ENCODE measurements at places on chromosomes 6 and 20.

DNA sequence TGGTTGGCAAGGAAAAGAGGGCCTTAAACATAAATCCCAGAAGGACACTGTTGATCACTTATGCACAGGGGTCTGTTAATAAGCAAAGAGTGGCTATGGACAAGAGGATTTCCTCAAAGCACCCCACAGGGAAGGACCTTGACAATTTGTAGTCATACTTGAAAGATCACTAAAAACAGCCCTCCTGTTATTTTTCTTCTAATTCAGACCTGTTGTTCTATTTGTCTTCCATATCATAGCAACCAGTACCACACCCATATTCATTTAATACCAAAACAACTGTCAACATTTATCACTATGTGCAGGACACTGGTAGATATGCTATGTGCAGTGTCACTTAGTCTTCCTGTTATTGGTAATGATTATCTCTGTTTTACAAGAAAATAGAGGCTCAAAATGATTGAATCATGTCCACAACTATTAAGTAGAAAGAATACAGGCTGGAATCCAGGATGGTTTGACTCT, 3.2 kb upstream of the DYNLRB1 start:
- no peak for DNase-seq

DNA sequence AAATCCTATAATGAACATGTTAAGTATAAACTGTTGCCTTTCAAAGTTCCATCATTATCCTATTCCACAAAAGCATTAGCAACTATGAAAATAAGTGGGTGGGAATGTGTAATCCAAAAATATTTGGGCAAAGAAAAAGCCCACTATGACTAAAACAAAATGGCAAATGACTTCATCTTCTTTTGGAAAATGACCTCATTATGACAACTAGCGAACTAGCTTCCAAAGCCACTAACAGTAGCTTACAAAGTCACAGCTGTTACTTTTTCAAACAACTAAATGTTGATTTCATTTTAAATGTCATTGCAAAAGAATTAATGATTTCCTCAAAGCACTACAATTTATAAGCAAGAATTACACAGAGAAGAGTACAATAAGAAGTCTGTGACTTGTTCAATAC, 49.8 kb upstream of the RUNX2 start:
- DNase-seq, result no peak

- no peak for DNase-seq
These were observed 91.8 kb upstream of the F13A1 start for GRCh38 chr6:6412221-6412620.

GRCh38 chr6:43941174-43941573, 171.2 kb downstream of the VEGFA start:
- DNase-seq, result no peak

DNA sequence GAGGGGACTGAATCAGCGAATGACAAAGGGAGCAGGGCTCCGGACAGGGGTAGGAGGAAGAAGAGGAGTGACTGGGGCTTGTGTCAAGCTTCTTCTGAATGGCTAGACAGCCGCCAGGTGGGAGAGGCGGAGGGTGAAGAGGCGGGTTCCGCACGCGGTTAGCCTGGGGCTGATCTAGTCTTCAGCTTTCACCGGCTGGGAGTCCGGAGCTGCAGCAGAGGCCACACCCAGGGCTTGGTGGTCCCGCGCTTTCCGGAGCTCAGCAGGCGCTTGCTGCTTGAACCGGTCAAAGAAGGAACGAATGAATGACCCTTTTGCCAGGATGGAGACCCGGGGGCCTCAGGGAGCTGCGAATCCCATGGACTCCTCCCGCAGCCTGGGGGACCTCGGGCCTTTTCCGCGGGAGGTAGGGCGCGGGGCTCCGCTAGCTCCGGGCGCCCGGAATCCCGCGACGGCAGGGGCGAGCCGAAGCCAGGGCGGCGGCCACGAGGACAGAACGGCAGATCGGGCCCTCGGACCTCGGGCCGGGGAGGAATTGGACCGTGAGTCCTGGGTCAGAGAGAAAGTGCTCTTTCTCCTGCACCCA, at the start of gene C6orf141:
Gene C6orf141 (plus strand): TSS at position 177 of the 586 bp plus-strand sequence. CDS start 125 bp downstream, at position 302.
- peak; percentile 61 for DNase-seq

- DNase-seq, result no peak
These were observed 264.4 kb downstream of the BTBD9 start for GRCh38 chr6:38375341-38375740.

- DNase-seq, result peak; percentile 45
These were observed 844 bp downstream of the WFDC2 start for GRCh38 chr20:45470262-45470931.

DNA sequence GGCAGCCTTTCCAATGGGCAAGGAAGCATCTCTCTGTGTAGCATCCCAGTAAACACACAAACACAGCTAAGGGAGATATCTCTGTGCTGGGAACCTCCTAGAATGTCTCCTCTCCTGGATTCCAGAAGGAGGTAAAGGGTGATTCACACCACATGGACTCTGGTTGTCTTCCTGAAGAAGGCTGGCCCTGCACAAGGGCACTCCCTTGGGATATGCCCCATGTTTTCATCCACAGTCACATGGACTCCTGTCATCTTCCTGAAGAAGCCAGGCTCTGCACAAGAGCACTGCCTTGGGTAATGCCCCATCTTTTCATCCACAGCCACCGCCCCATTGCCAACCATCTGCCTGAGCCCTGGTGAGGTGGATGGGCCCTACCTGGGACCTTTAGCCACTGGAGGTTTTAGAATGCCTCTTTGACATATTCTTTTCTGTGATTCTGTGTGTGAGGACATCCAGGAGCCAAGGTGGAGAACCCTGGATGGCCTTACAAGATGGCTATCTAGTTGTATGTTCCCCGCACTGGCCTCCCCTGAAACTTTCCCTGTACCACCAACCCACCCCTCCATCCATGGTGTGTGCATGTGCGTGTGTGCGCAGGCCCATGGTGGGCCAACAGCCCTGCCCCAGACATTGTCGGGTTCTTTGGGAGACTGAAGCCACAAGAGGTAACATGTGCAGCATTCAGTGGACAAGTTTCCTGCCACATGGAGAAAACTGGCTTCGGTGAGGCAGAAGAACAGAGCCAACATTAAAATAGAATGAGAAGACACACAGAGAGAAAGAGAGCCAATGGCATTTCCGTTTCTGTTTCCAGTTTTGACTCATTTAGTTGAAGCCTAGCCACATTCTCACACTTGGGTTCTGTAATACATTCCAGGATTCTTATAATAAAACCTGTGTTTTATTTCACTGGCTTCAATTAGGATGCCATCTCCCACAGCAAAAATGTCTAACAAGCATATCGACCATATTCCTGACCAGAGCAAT, 110.2 kb upstream of the CST7 start:
- DNase-seq, result no peak

GRCh38 chr6:112197636-112198035, 56.7 kb downstream of the LAMA4 start:
- no peak for DNase-seq

GRCh38 chr6:154156135-154156896, 117.3 kb downstream of the OPRM1 start:
- DNase-seq, result peak; percentile 20

GRCh38 chr20:21149344-21149743, 23.5 kb downstream of the KIZ start:
- DNase-seq, result no peak

- no peak for DNase-seq
These were observed 220.0 kb upstream of the CITED2 start for GRCh38 chr6:139594333-139594965.

GRCh38 chr6:49713346-49713745, at the start of gene CRISP2:
CRISP2 (minus strand) TSS chr6:49713543; CDS start chr6:49709196, 4,347 bp downstream.
- no peak for DNase-seq

DNA sequence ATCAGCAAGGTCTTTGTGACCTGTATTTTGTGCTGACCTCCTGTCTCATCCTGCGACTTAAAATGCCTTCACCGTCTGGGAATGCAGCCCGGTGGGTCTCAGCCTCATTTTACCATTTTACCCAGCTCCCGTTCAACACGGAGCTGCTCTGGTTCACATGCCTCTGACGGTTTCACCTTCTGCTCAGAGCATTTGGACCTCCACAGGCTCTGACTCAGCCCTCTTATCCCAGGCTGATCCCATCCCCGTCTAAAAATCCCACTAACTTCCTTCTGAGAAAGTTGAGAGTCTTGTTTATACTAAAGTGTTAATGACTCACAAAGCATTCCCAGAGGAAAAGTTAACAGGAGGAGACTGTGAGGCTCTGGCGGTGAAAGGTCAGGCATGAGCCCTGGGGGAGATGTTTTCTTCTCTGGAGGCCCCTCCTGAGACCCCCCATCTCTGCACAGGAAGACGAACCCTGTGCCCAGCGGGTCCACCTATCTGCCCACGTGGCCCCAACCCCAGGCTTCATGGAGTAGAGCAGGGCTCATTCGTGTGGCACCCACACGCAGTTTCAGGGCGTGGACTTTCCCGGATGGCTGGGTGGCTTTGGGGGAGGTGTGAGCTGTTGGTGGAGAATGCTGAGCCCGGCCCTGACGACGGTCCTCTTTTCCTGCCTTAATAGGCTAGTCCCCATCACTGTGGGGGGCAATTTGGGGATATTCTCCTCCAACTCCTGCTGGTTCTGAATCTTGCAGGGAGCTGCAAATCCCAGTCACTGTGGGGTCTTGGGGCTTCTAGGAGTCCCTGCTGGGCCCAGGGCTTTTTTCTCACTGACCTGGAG, 3.3 kb upstream of the BIRC7 start:
- DNase-seq, result no peak

DNA sequence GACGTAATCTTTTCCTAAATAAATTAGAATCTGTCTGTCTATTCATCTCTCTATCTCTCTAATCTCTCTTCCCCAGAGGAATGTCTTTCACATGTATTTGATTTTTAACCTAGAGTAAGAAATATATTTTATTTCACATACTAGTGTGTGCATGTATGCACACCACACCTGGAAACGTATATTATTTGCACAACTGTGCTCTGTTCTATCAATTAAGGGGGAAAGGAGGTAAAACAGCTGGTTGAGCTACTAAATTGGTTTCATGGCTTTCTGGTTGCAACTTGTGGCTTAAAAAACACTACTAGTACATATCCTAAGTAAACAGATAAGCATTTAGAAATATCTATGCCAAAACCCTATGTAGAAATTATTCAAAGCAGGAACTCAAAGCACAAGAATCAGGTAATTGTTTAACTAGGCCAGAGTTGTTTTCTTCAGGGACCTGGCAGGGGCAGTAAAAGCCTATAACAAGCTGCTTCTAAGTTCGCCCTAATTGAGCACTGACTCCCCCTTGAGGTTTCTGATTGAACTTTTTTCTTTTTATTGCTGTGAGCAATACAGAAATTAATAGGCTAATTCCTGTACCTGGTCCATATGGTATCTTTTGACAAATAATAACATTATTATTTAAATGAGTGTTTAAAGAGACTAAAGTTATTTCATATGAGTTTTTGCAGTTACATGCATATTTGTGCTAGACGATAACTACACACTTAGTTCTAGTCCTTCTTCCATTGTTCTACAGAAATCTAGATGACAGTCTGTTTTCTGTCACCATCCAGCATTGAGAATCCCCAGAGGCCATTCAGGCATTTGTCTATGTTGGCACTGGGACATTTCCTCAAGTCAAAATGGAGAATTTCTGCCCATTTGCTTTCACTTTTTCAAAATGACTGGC, 88.6 kb downstream of the MCHR2 start:
- DNase-seq, result peak; percentile 20

- DNase-seq, result no peak
These were observed 19.3 kb downstream of the CCM2L start for GRCh38 chr20:32029561-32029960.

GRCh38 chr6:141403103-141403502, 729.6 kb upstream of the GJE1 start:
- DNase-seq, result no peak

DNA sequence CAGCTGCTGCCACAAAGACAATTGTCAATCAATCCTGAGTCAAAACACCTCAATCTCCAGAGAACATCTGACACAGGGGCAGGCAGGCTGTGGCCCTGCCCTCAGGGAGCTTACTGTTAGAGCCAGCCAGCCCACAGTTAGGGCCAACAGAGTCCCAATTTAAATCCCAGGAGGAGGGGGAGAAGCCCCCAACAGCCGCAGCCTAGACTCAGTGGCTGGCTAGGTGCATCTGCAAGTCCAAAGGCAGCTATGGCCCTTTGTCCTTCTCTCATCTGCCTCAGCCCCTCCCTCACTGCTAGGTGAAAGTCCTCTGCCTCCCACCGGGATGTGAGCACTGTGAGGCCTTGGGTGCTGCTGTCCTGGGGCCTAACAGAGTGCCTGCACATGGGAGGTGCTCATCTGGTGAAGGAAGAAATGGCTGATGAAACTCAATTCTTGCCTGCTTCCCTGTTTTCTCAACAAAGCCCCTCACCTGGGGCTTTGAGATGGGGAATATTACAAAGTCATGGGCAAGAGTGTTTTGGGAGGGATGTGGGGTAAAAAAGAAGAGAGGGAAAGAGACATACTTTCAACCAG, 33.7 kb upstream of the VEGFA start:
- DNase-seq, result no peak

DNA sequence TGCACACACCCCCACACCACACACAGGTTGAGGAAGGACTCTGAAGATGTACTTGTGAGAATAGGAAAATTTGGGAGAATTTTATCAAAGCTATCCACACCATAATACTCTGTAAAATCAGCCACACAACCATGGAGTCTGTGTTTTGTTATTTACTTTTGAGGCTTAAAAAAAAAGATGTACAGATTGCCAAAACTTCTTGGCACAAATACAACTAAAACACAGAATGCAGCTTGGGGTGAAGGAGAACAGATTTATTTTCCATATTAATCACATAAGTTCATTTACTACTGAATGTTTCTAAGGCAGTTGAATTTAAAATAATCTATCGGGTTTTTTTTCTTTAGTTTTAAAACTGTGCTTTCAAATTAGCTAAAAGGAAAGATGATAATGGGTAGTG, 32.8 kb upstream of the KCNQ5 start:
- DNase-seq, result no peak

- DNase-seq, result no peak
These were observed 176.9 kb upstream of the ID4 start for GRCh38 chr6:19660123-19660910.

DNA sequence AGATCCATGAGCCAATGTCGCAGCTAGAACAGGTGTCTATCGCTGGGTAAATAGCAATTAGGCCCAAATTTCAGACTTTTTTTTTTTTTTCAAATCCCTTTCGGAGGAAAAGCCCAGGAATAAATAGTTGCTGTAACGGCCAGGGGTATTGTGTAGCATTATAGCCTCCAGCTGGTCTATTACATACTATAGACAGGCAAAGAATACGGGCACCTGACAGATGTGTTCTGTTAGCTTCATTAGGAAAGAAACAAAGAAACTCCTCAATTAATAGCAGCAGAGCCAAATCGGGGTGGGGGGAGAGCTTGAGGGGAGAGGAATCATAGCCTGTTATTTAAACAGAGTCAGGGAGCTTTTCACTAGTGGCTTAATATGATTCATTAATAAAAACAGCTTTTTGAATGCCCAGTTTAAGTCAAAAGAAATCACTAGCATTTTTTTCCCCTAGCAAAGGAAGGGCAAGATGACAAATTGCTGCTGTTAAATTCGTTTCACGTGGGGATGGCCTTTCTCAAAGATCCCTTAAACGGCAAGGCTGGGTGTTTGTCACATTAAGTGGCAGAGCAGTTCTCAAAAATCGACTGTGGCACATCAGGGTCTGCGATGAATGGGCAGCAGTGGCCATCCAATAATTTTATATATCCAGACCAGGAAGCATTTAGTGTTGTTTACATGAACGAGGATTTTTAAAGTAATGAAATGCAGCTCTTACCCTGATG, 139.4 kb downstream of the ID4 start:
- DNase-seq, result no peak
